GM04503 (cell line): ENCODE measurements at places on chromosomes 5 and 9.
A peak's percentile ranks its signal among the peaks of the same experiment; 100 is the strongest.

- DNase-seq = no peak
Measured at GRCh38 chr5:2451100-2451499, 300.4 kb downstream of the IRX2 start.

- DNase-seq = no peak
Measured at GRCh38 chr9:93003552-93004407, 54.7 kb upstream of the SUSD3 start.

DNA sequence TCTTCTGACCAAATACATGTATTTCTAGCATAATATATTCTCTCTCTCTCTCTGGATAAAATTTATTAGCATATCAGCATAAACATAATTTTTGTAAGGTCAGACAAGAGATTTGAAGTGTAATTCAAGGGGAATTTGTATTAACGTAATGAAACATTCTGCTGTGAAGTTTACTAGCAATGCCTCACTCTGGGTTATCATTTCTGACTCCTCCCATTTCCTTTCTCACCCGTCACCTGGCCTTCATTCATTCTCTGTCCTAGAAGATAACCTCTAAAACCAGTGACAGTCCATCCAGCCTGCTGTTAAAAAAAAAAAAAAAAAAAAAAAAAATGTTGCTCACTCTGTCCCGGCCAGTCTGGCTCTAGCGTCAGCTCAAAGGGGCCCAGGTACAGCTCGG is 27.1 kb downstream of the GRAMD2B start:
- DNase-seq = no peak

- DNase-seq = peak; percentile 90
Measured at GRCh38 chr5:87410931-87411330, 1.8 kb downstream of the CCNH start.

- peak; percentile 79 for DNase-seq
Measured at GRCh38 chr5:55868846-55869245, 17.7 kb downstream of the IL31RA start.

- DNase-seq = no peak
Measured at GRCh38 chr9:134519375-134520070, 122.1 kb upstream of the COL5A1 start.

- no peak for DNase-seq
Measured at GRCh38 chr9:14111696-14112095, 202.2 kb downstream of the NFIB start.

DNA sequence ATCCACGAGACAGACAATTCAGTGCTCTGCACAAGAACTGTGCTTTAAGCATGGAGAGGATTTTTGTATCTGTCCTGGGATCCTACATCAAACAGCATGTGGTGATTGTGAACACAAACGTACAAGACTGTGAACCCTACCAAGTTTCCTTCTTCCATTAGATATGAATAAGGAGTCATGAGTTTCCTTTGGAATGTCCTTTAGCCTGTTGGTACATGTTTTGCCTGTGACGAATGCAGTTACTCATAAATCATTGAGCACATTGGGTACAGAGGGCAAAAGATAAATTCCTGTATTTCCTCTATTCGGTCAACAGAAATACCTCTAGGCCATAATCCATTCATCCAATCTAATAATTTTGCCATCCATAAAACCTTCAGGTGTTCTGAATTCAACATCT is 61.5 kb downstream of the FXN start:
- DNase-seq = no peak

- no peak for DNase-seq
Measured at GRCh38 chr9:8374471-8374870, 574.9 kb upstream of the DMAC1 start.

- DNase-seq = no peak
Measured at GRCh38 chr5:19767987-19768386, 220.0 kb downstream of the CDH18 start.

- no peak for DNase-seq
Measured at GRCh38 chr9:93671020-93671338, 94.6 kb downstream of the PHF2 start.

- no peak for DNase-seq
Measured at GRCh38 chr5:67004730-67005350, 191.8 kb downstream of the CD180 start.

DNA sequence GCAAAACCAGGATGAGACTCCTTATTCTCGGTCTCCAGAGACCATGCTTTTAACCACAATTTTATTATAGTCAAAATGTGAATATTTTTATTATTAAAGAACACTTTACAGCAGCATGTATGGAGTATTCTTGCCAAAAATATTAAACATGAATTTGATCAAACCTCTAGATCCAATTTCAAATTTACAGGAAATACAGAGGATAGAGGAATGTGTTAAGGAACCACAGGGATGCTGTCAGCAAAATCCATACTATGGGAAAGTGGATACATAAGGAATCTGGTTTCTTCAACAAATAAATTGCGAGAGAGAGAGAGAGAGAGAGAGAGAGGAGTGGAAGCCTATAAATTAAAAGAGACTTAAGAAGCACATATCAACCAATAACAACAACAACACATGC is 348.2 kb upstream of the NUDT12 start:
- DNase-seq = no peak

GRCh38 chr5:143031781-143032580 is 261.8 kb downstream of the ARHGAP26 start:
- no peak for DNase-seq

GRCh38 chr5:158451993-158452672 is 593.2 kb upstream of the CLINT1 start:
- DNase-seq = no peak

- no peak for DNase-seq
Measured at GRCh38 chr5:65061250-65061973, 292.7 kb downstream of the CWC27 start.

DNA sequence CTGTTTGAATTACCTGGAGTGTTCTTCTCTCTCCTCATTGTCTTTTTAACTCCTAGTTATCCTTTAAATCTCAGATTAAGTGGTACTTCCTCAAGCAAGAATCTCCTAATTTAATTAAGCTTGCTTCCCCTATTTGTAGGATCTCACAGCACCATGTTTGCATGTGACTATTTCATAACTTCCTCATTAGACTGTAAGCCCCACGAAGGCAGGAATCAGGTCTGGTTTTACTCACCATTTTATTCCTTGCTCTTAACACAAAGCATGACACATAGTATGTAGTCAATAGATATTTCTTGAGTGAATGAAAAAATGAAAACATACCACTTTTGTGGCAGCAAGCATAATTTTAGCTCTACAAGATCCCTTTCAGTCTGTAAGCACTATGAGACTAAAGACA is 1.3 kb upstream of the ERMP1 start:
- no peak for DNase-seq

DNA sequence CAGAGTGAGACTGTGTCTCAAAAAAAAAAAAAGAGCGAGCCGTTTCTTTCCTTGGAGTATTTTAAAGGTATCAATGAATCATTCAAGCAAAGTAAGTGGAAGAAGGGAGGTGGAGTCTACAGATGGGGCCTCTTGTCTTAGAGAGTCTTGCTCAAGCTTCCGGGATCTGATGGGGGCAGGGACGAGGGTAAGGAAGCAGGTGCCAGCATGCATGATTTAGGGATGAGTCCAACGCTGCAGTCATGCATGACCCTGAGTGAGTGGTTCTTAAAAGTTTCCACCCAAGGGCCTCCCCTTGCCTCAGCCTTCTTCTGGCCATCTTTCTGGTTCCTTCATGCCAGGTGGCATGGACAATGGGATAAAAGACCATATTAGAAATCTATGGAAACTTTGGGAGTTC is 79.6 kb downstream of the MYO10 start:
- no peak for DNase-seq

GRCh38 chr9:33114746-33115145 is 38.3 kb upstream of the SMU1 start:
- no peak for DNase-seq

DNA sequence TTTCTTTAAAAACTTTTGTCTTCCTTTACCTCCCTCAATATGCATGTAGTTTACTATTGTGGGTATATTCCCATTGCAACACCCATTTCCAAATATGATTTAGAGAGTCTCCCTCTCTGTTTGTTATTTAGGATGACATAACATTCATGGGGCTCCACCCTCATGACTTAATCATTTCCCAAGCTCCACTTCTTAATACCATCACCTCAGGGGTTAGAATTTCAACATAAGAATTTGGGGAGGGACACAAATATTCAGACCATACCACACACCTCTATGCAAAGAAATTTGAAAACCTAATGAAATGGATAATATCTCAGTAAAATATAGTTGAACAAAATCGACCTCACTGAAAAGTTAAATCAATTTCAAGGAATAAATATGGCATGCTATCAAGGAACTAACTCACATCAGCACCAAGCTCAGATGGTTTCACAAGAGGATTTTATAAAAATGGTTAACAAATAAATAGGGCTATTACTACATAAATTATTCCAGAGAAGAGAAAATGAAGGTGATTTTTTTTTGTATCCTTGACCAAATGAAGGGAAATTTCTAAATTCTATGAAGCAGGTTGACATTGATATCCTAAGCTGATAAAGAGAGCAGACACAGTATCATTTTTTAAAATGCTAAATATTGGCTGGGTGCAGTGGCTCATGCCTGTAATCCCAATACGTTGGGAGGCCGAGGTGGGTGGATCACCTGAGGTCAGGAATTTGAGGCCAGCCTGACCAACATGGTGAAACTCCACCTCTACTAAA is 20.2 kb upstream of the UBTD2 start:
- no peak for DNase-seq

- DNase-seq = no peak
Measured at GRCh38 chr9:69023650-69024049, 9.7 kb upstream of the PRKACG start.
